Esophagus squamous epithelium (tissue), 5 donors: ENCODE measurements at places on chromosomes 2 and 18.

DNA sequence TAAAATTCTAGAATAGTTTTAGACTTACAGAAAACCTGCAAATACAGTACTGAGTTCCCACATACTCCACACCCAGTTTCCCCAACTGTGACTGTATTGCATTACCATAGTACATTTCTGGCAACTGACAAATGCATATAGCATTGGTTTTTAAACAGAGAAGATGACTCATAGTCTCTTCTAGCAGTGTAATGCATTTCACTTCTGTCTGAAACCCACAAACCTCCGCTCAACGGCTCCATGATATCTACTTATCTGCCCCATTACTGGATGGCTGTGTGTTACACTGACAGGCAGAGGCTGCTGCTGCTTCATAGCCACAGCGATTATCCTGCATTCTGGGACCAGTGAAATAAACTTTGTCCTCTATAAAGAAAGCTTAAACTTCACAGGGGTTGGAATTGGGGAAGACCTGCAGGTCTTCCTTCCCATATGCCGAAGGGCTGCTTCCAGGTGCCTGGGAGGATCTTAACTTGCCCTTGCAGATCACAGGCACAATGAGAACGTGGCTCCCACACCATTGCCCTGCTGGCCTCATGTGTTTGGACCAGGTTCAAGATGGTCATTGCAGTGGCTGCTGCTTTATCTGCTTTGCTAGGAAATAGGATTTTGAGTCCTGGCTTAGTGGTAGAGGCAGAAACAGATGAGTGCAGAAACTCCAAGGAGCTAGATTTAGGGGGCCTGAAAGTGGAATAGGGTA, 742.6 kb upstream of the HS6ST1 start:
- no peak for DNase-seq

DNA sequence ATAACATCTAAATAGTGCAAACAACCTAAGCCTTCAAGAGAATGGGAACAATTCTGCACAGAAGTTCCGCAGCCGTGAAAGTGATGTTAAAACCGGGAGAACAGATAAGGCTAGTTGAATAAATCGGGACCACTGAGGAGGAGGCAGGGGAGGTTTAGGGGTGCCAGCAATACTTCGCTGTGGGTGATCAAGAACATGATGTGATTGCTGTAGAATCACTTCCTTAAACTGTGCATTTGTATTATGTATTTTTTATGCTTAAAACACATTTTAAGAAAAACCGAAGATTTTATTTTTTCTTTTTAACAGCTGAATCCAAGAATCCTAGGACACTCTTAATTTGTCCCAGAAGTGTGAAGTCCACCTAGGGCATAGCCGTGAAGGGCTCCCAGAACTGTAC, 33.6 kb downstream of the TTC32 start:
- no peak for DNase-seq

DNA sequence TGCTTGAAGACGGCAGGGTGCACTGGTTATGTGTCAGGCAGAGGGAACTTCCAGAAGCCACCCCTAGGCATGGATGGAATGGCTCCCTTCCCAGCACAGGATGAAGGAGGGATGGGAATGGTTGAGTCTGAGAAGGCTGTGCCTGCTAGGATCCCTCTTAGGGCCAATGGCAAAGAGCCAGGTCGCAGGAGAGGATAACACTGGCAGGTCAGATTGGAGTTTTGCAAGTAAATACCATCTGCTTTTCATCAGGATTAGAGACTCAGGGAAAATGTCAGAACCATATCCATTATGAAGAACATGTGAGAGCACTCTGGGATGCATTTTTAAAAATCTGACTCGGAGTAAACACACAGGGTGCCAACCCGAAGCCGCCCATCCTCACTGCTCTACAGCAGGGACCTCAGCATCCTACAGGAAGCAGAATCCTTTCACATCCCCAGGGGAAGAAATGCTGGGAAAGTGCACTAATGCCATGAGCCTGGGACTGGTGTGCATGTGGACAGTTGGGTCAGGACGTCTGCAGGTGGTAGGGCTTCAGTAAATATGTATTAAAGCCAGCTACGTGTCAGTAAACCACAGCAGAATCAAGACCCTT, 139.9 kb downstream of the MYT1L start:
- no peak for DNase-seq

GRCh38 chr18:79584491-79585394, 94.9 kb upstream of the CTDP1 start:
- no peak for DNase-seq

GRCh38 chr2:25938345-25938744, 44.0 kb downstream of the KIF3C start:
- no peak for DNase-seq

- no peak for DNase-seq
Measured at GRCh38 chr2:138274421-138275291, 226.9 kb upstream of the SPOPL start.

DNA sequence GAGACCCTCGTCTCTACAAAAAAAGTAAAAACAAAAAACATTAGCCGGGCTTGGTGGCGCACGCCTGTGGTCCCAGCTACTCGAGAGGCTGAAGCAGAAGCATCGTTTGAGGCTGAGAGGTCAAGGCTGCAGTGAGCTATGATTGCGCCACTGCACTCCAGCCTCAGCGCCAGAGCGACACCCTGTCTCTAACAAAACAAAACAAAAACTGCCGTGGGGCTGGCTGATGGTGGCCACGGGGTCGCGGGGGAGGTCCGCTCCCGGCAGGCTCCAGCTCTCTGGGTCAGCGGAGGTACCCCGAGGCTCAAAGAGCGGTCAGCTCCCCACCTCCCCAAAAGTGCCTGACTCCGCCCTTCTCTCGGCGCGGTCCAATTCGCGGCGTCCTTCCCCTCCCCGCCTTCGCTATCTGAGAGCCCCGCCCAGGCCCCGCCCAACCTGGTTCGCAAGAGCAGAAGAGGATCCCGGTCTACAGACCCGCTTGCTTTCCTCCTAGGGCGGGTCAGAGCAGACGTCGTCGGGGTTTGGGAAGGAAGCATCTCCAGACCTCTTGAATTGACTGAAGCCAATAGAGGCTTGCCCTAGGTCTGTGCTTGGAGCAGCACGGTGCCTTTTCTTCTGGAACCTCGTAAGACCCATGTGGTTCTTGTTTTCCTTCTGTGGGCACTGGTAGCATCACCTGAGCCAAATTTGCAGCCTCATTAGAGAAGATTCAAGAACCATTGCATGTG, 7.8 kb downstream of the RAX start:
- DNase-seq = no peak

- no peak for DNase-seq
Measured at GRCh38 chr2:112959109-112959812, 18.5 kb upstream of the IL36G start.

GRCh38 chr2:20516291-20516645, 69.4 kb downstream of the RHOB start:
- DNase-seq = no peak

DNA sequence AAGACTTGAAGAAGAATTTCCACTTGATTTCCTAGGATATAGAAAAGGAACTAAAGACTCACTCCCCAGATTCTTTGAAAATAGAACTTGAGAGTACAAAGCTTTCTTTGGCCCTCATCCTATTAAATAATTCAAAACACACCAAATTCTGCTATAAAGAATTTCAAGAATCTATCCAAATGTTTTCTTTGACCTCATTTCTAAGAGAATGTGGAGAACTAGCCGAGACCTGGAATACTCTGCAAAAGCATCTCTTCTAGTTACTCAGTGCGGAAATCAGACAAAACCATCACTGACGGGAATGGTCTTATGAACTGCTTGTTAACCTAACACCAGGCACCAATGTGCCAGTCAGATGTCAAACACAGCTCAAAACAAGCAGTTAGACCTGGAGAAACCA, 44.2 kb upstream of the ARL5A start:
- no peak for DNase-seq

DNA sequence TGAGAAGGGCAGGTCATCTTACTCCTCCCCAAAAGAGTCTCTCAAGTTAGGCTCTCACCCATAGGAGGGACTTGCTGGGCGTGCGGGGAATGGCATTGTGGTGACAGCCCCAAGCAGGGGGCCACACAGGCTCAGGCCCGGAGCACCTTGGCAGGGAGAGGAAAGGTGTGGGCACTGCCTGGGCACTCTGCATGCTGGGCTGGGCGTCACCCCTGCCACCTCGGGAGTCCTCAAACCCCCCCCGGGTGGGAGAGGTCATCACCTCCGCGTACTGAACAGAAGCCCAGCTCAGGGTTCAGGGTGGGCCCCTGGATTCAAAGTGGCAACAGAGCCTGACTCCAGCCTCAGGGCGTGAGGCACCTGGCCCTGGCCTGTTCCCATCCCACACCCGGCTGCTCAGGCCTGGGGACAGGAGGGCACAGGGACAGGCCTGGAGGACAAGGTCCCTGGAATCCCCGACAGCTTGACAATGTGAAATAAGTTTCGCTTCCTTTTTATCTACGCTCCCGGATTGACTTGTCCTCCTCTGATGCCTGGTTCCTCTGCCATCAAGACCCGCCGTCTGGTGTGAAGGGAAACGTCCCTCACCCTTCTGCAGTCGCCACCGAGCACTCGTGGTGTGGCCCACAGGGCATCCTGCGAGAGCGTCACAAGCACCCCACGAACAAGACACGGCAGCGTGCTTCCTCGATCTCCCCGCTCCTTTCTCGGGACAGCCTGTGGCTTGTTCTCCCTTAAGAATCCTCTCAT, 97.8 kb downstream of the HDAC4 start:
- no peak for DNase-seq

- no peak for DNase-seq
Measured at GRCh38 chr18:44689736-44690135, 9.0 kb downstream of the SETBP1 start.

- no peak for DNase-seq
Measured at GRCh38 chr2:85503168-85503850, 35.7 kb upstream of the MAT2A start.

GRCh38 chr2:68689553-68690537, 44.8 kb upstream of the ARHGAP25 start:
- no peak for DNase-seq

- no peak for DNase-seq
Measured at GRCh38 chr18:23244401-23244800, 109.1 kb downstream of the CABLES1 start.

GRCh38 chr2:240972636-240973521, 25.5 kb upstream of the SNED1 start:
- DNase-seq = no peak

DNA sequence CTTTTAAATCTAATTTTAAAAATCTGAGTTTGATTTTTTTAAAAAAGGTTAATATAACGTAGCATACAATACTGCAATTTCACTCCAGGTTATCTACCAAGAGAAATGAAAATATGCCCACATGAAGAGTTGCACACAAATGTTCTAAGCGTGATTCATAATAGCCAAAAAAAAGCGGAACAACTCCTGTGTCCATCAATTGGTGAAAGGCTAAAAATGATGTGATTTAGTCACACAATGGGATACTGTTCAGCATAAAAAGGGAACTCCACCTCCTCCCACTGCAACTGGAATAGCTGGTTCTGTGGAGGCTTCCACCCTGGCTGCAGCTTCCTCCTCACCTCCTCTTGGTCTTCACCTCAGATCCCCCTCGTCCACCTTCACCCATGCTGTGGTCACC, 132.8 kb downstream of the PIK3C3 start:
- no peak for DNase-seq

- DNase-seq = no peak
Measured at GRCh38 chr18:76460482-76460881, 34.6 kb downstream of the ZNF516 start.

DNA sequence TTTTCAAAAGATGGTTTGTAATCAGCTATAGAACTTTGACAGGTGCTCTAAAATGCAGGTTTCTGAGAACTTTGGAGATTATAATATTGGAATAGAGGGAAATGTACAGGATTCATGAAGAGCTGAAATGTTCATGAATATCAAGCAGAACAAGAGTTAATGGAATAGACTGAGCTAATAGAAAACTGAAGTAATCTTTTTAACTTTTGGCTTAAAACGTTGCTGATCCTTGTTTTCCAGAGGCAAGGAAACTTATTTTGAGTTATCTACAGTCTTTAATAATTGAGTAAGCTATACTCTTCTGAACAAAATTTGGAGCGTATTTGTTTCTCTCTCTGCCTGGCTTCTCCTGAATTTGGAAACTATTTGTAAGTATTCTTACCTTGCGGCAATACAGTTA, 10.8 kb upstream of the IL18RAP start:
- DNase-seq = no peak

DNA sequence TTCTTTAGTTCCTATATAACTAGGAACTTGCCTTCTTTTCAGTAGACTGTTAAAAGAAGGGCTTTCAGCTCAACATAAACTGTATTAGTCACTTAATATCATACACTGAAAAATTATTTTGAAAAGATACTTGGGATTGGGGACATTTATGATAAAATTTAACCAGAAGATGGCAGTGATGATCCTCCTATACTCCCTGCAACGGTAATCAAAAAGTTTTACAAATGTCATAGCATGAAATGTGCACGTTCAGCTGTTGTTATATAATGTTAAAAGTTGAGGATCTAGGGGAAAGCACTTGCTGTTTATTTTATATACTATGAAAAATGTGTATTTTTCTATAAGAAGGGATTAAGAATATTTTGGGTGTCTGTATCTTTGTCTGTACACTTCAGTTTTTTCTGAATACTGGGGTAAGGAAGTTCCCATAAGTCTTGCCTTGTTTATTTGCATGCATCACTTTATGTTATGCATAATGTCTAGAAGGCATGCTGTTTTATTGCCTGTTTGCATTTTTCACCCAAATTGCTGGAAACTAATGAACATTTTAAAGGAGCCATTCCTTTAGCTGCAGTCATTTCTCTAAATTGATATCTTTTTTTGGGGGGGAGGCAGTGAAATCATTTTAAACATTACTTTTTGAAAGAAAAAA, 19.0 kb downstream of the DYNC1I2 start:
- no peak for DNase-seq

GRCh38 chr2:62175728-62176127, 20.2 kb upstream of the B3GNT2 start:
- no peak for DNase-seq

- no peak for DNase-seq
Measured at GRCh38 chr2:178328037-178328436, 122.9 kb downstream of the PRKRA start.
